ENCODE measurements at places on chromosomes 2 and 18.

GRCh38 chr18:62526098-62527025 lies 3.5 kb downstream of the ZCCHC2 start:
- DNase-seq = peak; percentile 80

DNA sequence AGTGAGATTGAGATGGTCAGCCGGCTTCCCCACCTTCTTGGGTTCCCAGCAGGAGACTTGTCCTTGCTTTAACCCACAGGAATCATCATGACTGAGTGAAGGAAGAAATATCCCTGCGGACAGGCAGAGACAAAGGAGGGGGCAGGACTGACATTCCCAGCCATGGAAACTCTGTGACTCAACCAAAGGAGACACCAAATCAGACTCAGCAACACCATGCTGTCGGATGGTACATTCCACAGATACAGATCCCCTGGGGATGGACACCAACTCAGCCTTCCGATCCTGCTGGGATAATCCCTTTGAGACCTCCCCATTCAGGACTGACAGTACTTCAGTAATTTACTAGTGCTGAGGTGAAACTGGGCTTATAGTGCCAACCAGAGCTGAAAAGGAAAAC lies 518.3 kb downstream of the XIRP2 start:
- peak; percentile 2 for DNase-seq

DNA sequence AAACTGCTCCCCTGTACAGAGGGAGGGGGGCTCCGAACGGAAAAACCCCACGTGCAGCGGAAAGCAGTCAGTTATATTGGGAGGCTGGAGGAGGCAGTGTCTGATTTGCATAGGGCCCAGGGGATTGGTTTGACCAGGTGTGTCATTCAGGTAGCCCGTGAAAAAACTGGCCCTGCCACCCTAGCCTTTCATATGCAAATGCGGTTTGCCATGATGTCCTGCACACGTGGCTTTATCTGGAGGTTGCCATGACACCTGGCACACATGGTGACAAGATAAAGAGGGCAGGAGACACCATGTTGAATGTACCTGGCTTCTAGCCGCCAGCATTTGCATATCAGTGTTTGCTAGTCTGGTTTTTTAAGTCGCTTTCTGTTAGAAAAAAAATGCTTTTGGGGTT lies 20.5 kb downstream of the SLC25A52 start:
- DNase-seq = no peak

GRCh38 chr18:74430806-74431571 lies 26.1 kb downstream of the DIPK1C start:
- no peak for DNase-seq

DNA sequence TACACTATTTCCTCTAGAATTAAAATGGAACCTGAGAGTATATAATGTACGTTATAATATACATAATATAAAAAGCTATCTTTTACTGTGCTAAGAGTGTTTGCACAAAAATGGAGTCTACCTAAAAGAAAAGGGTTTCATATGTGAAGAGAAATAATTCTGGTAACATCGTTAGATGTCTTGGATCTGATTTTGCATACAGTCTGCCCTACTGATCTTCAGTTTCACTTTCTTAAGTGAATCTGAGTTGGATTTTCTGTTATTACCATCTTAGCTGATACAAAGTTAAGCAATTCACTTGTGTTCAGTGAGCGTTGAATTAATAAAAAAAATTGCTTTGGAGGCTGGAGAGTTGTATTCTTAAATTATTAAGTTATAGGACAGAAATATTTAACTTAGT lies 502.1 kb upstream of the TMEFF2 start:
- DNase-seq = no peak

DNA sequence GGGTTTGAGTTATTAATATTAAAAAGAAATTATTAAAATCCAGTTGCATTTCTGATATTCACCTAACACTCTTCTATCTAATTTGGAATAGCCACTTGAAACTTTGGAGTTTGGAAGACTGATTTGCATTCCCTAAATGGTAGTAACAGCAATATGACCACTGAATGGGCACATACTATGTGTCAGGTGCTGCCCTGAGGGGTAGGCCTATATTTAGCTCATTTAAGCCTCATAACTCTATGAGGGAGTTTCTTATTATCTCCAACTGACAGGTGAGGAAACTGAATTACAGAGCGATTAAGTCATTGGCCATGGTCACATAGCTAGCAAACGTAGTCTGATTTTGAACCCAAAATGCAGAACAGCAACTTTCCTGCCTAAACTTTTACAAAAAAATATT lies 77.3 kb downstream of the VWA3B start:
- DNase-seq = no peak

DNA sequence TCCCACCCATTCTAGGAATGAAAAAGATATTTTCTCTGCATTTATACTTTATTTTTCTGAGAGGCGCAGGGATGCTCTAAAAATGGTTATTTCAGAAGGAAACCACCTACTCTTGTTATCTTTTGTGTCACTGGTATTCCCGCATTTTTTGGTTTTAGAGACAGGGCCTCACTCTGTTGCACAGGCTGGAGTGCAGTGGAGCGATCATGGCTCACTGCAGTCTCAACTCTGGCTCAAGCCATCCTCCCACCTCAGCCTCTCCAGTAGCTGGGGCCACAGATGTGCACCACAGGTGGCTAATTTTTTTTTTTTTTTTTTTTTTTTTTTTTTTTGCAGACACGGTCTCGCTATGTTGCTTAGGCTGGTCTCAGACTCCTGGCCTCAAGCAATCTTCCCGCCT lies 135.9 kb downstream of the NCK2 start:
- no peak for DNase-seq

- no peak for DNase-seq
Measured at GRCh38 chr2:136956050-136956449, 190.7 kb downstream of the THSD7B start.

DNA sequence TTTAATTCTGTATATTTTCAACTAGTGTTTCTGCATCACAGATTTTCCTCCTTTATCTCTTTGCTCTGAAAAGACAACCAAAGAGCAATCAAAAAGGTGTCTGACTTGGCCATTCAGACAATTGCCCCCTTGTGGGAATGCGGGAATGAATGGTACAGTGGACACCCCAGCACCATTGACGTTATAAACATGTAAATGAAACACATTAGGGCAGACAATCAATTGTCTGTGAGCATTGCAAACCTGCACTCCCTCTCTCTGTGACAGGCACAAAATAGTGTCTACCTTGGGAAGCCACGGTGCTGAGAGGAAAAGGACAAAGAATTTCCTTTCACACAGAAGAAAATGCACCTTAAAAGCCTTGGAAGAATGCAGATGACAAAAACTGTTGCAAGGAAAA lies 8.0 kb downstream of the ZEB2 start:
- no peak for DNase-seq

GRCh38 chr2:134679745-134680144 lies 39.1 kb downstream of the TMEM163 start:
- DNase-seq = no peak

Measured in nephron progenitor cell (in vitro differentiated cells).